ENCODE measurements at places on chromosomes 16 and 17.

GRCh38 chr16:65278874-65279273, 157.0 kb upstream of the CDH11 start:
- DNase-seq = no peak

DNA sequence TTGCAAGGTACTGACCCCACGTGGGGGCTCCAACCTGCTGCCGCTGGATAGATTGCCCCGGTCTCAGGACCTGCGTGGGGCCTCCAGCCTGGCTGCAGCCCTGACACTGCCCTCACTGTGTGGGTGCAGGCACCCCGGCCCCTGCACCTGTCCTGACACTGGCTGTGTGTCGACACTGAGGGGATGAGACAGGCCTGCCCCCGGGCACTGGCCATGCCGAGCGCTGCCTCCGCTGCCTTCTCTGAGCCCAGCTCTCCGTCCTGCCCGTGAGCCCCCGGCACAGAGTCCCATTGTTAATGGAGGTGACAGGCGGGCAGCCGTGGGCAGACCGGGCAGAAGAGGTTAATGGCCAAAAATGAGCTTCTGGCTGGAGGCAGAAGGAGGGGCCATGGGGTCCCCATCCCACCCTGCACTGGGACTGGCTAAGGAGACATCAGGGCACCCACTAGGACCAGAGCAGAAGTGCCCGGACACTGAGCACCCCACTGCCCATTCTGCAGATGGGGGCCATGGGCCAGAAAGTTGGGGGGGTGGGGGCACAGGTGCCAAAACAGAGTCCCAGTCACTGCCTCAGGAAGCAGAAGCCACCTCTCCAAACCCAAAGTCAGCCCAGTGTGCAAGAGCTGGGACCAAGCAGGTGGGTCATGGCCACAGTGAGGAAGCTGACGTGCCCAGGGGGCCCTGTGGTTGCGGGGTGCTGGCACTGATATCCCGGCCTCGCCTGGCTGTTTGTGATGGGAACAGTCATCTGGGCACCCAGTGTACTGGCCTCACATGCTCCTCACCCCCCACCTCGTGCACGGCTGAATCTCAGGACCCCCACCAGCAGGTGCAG, 2.5 kb upstream of the PRR35 start:
- peak; percentile 57 for DNase-seq

GRCh38 chr17:57957120-57957850, 2.1 kb upstream of the CUEDC1 start:
- DNase-seq = no peak

GRCh38 chr16:58492066-58492465, 7.9 kb upstream of the NDRG4 start:
- DNase-seq = peak; percentile 56

GRCh38 chr17:47846716-47847340, 4.1 kb downstream of the SP6 start:
- DNase-seq = no peak

- DNase-seq = peak; percentile 91
Measured at GRCh38 chr17:27544350-27545131, 86.4 kb upstream of the LGALS9 start.

DNA sequence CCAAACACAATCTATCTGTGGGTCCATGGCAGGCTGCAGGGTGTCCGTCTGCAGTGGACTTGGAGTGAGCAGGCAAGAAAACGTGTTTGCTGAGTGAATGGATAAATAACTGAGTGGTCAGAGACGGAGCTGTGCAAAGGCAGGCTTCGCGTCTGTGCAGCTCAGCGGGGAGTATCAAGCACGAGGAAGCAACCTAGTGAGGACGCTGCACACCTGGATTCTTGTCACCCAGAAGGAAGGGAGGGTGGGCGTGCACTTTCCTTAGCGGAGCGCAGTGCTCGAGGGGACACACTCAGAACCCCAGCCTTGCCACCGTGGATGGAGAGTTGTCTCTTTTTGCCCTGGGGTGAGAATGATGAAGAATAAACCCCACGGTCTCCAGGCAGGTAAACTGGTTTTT, 1.5 kb upstream of the RCVRN start:
- no peak for DNase-seq

DNA sequence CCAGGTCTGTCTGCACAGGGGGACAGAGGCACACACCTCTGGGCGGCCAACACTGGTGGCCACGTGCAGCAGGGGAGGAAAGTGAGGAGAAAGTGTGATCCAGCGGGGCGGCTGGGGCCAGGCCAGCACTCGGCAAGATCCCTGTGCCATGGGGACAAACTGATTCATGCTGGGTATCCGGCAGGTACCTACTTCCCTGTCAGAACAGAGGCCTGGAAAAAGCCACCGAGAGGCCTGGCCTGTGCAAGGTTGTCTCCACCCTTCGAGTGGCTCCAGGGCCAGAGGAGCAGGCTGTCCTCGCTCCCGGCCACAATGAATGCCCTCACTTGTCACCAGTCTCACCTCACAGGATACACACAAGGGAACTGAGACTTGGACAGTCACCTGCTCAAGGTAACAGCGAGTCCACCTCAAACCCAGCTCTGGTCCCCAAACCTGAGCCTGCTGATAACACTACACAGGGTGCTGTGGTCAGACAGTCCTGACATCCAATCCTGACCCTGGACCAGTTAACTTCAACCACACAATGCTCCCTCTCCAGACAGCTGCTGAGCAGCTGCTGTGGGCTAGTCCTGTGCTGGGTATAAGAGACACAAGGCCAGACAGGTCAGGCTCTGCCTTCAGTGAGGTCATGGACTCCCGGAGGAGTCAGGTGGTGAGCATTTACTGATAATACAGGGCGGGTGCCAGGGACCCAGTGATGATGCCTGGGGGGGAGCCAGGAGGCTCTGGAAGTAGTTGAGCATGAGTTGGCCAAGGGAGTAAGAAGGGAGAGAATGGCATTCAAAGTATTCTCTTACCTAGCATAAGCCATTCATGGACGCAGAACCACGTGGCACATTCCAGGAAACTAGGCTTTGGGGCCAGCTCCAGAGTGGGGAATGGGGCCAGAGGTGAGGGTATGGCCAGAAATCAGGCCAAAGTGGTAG, 53.0 kb downstream of the VAC14 start:
- DNase-seq = peak; percentile 48

DNA sequence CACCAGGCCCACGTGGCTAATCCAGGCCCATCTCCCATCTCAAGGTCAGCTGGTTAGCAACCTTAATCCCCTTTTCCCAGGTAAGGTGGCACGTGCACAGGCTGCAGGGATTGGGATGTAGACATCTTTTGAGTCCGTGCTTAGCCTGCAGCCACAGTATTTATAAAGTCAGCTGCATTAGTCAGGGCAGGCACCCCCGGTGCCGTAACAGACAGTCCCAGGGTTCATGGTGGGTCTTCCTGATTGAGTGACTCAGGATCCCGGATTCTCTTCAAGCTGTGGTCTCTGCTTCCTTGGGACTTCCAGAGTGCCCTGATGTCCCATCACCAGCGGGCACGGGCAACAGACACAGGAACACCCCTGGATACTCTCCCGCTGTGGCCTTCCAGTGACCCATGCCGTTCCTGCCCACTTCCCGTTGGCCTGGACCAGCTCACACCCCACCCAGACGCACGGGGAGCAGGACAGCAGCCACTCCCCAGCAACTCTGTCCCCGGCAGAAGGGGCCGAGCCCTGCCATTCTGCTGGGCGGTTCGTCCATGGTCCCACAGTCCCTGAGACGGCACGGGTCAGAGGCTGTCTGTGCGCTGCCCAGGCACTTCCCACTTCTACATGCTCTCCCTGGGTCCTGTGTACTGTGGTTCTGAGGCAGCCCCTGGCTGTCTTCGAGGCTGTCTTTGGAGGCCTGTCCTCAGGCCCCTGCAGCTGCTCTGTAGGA, 248.6 kb upstream of the GSE1 start:
- DNase-seq = no peak

DNA sequence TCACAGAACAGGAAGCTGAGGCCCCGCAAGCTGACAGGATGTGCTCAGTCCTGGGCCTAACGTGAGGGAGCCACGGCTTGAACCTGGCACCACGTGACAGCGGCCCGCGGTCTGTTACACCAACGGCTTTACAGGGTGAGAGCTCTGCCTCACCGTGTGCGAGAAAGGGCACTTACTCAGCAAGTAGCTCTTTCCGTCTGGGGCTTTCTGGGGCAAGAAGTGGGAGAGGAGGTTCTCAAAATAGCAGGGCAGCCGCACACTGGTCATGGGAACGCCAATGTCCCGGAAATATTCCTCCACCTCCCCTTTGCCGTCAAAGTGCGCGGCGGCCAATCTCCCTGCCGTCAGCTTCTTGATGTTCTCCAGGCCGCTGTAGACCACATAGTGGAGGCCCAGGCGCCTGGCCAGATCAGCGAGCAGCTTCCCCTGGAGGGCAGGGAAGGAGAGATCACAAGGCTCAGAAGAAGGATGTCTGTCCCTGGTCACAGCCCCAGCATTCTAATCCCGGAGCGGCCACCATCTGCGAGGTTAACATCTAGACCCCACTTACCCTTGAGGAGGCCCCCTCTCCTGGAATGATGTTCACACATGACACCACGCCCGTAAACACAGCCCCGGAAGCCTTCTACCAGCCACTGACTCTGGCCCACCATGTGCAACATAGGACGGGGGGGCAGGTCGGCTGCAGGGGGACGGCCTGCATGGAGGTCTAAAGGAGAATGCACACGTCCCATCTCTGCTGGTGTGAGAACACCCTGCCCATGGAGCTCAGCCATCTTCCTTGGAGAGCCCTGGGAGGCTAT, 8.2 kb downstream of the NMRAL1 start:
- no peak for DNase-seq

GRCh38 chr17:40070709-40071312, 8.0 kb downstream of the THRA start:
- peak; percentile 25 for DNase-seq

DNA sequence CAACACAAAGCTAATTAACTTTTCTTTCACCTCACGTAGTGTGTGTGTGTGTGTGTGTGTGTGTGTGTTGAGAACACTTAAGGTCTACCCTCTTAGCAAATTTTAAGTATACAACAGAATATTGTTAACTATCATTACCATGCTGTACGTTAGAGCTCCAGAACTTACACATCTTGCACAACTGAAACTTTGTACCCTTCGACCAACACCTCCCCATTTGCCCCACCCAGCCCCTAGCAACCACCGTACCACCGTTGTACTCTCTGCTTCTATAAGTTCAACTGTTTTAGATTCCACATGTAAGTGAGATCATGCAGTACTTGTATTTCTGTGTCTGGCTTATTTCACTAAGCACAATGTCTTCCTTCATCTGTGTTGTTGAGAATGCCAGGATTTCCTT, 28.1 kb upstream of the MLYCD start:
- DNase-seq = no peak

- DNase-seq = peak; percentile 65
Measured at GRCh38 chr16:12455287-12455798, 348.3 kb downstream of the CPPED1 start.

DNA sequence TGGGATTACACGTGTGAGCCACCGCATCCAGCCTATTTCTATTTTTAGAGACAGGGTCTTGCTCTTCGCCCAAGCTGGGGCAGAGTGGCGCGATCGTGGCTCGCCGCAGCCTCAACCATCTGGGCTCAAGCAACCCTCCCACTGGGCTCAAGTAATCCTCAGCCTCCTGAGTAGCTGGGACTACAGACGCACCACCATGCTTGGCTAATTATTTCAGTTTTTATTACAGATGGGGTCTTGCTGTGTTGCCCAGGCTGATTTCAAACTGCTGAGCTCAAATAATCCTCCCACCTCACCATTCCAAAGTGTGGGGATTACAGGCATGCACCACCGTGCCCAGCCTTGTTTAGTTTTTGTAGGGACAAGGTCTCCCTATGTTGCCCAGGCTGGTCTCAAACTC, 53.8 kb downstream of the CCDC57 start:
- no peak for DNase-seq

GRCh38 chr17:39139161-39139511, 12.3 kb downstream of the PLXDC1 start:
- no peak for DNase-seq

DNA sequence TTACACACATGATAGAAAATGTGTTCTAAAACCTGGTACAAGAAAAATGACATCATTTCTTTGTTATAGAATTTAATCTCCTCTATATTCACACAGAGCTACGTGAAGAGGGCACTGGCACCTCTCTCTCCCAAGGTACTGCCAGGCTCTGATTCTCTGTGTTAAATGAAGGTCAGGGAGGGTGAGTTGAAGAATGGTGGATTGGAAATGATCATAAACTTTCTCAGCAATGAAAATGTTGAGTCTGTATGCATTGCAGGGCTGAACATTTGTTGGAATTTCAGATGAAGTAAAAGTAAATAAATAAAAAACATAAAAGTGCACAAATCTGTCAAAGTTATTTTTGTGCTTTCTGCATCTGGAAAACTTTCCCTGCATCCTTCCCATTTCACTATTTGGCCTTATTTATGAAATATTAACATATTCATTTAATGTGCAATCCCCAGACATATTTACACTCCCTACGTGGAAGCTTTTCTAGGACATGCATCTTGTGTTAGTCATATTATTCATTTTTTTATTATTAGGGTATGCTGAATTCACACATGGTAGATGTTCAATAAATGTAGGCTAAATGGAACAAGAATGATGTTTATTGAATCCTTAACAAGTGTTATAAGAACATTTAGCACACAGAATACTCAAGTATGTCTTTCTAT, 810.3 kb upstream of the CDH8 start:
- no peak for DNase-seq

Data from NB4 (cell line).